ENCODE measurements at places on chromosomes 6 and 20.

DNA sequence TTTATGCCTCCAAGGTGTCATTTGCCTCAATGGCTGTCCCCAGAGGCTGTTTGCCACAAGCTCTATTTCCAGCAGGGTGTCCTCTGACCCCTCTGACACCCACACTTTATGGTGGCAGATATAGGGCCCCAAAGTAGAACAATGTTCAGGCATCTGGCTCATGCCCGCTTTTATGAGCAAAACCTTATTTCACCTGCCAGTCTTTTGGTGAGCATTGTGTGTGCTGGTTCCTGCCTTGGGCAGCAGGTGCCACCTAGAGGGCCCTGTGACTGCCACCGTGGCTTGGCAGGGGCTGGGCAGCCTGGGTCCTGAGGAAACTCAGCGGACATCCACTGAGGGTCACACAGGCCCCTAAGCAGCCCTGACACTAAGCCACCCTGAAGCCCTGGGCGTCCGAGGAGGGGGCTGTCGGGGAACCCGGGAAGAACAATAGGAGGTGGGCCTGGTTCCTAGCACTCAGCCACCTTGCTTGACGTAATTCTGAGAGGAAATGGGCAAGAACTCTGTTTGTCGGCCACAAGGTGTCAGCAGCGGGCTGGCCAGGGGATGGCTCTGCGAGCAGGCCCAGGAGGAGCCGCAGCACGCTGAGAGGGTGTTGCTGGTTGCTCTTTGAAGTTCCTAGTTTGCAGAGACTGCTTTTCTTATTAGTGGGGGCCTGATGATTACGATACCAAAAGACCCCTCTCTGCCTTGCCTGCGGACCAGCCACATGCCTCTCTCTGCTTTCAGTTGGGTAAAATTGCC is 148.9 kb downstream of the SCML4 start:
- peak; percentile 64 for DNase-seq

DNA sequence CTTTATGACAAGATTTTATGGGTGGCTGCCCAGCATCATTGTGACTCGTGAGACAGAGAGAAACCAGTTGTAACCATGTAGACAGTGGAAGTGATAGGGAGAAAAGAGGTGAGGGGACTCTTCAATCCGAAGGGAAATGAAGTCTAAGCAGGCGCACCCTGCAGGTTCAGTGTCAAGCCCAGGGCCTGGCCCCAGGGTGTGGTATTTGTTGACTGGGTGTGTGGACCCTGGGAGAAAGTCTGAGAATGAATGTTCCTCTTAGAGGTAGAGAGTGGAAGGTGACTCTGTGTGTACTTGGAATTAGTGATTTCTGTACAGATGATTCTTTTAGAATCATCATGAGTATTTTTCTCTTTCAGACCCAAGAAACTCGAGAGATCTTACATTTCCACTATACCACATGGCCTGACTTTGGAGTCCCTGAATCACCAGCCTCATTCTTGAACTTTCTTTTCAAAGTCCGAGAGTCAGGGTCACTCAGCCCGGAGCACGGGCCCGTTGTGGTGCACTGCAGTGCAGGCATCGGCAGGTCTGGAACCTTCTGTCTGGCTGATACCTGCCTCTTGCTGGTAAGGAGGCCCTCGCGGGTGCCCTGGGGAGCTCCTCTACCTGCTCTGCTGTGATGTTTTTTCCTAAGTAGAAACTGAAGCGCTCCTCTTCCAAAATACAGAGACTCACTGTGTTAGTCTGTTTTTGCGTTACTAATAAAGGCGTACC is 68.0 kb downstream of the PTPN1 start:
- no peak for DNase-seq

DNA sequence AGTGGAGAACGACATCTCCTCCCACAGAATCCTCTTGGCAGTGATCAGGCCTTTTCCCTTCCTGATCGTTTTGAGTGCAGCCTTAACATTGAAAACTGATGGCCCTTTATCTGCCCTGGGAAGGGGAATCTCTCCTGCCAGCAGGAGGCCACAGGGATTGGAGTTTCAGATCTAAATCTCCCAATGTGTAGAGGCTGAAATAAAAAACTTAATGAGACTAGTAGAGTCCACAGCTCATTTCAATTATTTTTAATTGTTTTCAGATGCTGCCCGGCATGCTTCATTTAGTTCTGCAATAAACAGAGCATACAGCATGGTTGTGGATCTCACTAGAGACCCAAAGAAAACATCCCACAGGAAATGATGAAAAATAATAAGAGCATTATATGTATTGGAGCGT is 662.2 kb upstream of the HS3ST5 start:
- DNase-seq, result no peak

GRCh38 chr20:14778875-14779274 is 441.5 kb upstream of the FLRT3 start:
- DNase-seq, result no peak

GRCh38 chr6:158785036-158785435 is 34.1 kb downstream of the EZR start:
- no peak for DNase-seq

DNA sequence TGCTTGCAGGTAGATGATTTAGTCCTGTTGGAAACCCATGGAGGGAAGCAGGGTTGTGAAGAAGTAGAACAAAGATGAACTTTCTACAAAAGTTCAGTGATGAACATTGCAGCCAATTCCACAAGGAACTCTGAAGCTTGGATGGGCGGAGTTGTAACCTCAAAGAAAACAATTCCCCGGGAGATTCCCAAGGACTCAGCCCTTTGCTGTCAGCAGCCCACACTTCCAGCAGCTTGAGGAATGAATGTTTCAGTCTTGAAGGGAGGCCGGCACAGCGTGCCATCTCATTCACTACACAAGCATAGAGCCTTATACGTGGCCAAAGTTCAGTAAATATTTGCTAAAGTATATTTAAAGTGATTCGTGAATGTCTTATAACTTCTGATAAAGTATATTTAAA is 269.4 kb downstream of the NKAIN2 start:
- DNase-seq, result no peak
